ENCODE measurements at places on chromosomes 7 and 10. TPM values are rescaled to one million over a fixed set of nuclear protein-coding genes. Genes with fewer than 3 reads are reported as not detected.

GRCh38 chr7:68511281-68511680 is 1087.0 kb upstream of the AUTS2 start:
- no peak overlapping the region for H3K4me3 ChIP-seq
- no peak for DNase-seq
- no peaks in the 10 kb centered on the region for H3K27me3 ChIP-seq
- H3K36me3 ChIP-seq, result no peaks in the 10 kb centered on the region
- H3K27ac ChIP-seq, result no peak overlapping the region

DNA sequence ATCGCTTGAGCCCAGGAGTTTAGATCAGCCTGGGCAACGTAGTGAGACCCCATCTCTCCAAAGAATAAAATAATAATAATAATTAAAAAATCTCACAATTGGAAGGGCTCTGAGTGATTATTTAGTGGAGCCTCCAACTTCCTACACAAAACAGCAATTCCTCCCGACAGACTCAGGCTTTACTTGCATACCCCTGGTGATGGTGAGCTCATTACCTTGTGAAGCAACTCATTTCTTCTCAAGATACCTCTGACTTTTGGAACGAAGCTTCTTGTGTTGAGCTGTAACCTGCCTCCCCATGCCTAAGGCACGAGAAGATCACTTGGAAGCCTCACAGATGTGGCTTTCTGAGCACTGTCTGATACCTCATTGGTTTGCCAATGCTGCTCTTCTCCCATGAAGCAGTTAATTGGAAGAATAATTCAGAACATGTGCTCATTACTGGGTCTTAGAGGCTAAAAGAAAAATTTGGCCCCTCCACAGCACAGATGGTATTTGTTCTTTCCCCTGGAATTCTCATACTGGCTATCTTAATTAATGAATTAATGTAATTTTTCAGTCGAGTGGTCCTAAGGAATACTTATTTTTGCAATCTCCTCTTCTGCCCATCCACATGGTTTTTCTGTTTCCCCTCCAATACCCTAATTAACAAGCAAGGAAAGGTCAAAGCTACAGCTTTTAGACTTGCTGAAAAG is 769.0 kb downstream of the TYW1 start:
- H3K27me3 ChIP-seq, result no peaks in the 10 kb centered on the region
- no peaks in the 10 kb centered on the region for H3K4me1 ChIP-seq
- H3K27ac ChIP-seq, result no peak overlapping the region
- H3K36me3 ChIP-seq, result no peaks in the 10 kb centered on the region
- no peak for DNase-seq
- H3K4me3 ChIP-seq, result no peak overlapping the region

GRCh38 chr10:125868372-125868975 is 12.6 kb downstream of the DHX32 start:
- H3K4me3 ChIP-seq, result no peak overlapping the region
- H3K27ac ChIP-seq, result no peak overlapping the region
- no peaks in the 10 kb centered on the region for H3K27me3 ChIP-seq
- DNase-seq, result peak; percentile 18
- H3K36me3 ChIP-seq, result no peaks in the 10 kb centered on the region

DNA sequence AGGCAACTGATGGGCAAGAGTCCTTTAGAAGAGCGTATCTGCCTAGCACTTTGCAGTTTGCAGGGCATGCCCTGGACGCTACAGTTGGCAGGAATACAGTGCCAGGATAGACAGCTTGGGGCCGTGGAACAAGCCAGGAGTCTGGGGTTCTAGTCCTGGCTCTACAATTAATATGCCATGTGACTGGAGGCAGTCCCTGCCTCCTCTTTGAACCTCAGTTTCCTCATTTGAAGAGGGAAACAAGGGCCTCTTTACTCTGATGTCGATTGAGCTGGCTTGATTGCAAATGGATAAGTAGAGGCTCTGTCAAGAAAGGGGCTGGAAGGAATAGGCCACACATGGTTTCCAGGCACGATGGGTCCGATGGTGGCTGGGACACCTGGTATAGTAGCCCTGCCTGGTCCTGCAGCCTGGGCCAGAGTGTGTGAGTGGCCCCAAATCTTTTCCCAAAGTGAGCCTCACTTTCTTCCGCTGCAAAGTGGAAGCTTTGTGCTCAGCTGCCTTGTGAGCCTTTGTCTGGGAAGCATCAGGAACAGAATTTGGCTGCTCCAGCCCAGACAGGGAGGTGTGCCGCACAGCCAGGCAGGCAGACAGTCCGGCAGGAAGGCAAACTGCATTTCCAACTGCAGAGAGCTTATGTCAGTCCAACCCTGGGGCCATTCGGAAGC is 111.4 kb upstream of the PPIF start:
- no peak overlapping the region for H3K4me3 ChIP-seq
- H3K36me3 ChIP-seq, result no peaks in the 10 kb centered on the region
- no peak overlapping the region for H3K27ac ChIP-seq

Gene TMEM213
- total RNA-seq, result not detected

Gene TRAPPC14
- 15.7 TPM for total RNA-seq

GRCh38 chr7:37756797-37757551 is 73.4 kb downstream of the GPR141 start:
- DNase-seq, result no peak
- H3K4me1 ChIP-seq, result no peaks in the 10 kb centered on the region
- no peaks in the 10 kb centered on the region for H3K36me3 ChIP-seq
- H3K4me3 ChIP-seq, result no peak overlapping the region

DNA sequence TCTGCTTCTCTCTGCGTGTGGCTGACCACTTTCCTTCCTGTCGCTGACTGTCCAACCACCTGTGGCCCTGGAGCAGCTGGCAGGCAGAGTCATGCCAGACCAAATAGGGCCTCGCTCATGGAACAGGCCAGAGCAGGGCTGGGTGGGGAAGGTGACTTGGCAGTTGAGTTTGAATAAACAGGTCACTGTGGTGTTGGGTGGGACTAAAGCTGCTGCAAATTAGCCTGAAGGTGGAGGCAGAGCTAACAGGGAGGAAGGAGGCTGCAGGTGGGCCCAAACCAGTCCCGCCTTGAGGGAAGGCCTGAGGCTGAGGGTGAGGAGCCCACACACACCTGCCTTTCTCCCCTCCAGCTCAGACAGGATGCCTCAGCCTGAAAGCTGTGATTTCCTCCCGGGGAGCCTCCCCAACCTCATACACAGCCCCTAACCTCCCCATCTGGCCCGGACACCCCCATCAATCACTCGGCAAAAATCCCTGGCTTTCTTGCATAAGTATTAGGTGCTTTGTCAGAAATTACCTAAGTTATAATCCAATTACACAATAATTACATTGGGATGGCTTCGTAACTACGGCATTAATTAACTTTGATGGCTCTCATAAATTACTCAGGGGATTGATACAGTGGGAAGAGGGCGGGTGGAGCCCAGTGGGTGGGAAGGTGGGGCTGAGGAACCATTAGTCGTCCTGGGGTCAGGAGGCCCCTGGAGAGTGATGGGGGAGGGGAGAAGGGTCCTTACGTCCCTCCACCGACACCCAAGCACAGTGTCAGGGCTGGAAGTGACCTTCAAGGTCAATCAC is 97.7 kb upstream of the PCBD1 start:
- H3K4me3 ChIP-seq, result no peak overlapping the region
- H3K27ac ChIP-seq, result no peak overlapping the region
- no peaks in the 10 kb centered on the region for H3K27me3 ChIP-seq

GRCh38 chr7:50508471-50508943 is 56.7 kb downstream of the DDC start:
- peaks cover 6% of the 10 kb centered on the region for H3K27me3 ChIP-seq
- no peaks in the 10 kb centered on the region for H3K36me3 ChIP-seq
- H3K4me1 ChIP-seq, result no peaks in the 10 kb centered on the region
- H3K4me3 ChIP-seq, result no peak overlapping the region
- DNase-seq, result no peak
- no peak overlapping the region for H3K27ac ChIP-seq

DNA sequence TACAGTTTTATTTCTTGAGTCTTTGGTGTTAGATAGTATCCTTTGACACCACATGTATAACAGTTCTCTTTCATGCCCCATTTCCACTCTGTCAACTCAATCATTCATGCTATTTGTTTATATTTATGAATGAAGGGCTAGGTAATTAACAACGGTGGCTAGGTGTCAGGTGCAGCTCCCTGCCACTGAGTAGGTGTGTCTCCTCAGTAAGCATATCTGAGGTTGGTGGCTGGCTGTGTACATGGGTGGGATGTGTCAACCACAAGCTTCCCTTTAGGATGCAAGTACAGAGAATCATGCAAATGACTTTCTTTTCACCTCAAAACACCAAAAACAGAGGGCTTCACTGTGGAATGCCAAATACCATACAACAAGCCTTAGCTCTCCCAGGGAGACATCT is 83.4 kb downstream of the ZNF365 start:
- H3K36me3 ChIP-seq, result no peaks in the 10 kb centered on the region
- peaks cover 4% of the 10 kb centered on the region for H3K27me3 ChIP-seq
- no peak overlapping the region for H3K27ac ChIP-seq
- H3K4me1 ChIP-seq, result peaks cover 16% of the 10 kb centered on the region
- no peak overlapping the region for H3K4me3 ChIP-seq

DNA sequence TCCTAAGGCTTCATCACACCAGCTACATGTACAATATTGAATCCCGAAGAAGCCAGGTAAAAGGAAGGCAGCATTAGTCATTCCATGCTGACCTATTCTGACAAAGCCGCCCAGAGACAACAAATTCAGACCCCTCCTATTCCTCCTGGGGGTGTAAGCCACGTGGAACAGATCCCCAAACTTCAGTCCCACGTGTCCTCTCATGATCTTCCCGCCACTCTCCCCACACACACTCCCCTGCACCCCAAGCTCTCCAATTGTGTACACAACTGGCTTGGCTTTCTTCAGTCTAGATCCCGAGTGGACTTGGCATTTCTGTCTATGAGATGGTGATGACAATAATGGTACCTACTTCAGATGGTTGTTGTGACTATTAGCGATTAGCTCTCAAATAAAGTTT is 8.6 kb downstream of the PDE6C start:
- no peaks in the 10 kb centered on the region for H3K36me3 ChIP-seq
- H3K27me3 ChIP-seq, result peaks cover 2% of the 10 kb centered on the region
- DNase-seq, result no peak
- H3K4me1 ChIP-seq, result no peaks in the 10 kb centered on the region
- no peak overlapping the region for H3K27ac ChIP-seq
- H3K4me3 ChIP-seq, result no peak overlapping the region

DNA sequence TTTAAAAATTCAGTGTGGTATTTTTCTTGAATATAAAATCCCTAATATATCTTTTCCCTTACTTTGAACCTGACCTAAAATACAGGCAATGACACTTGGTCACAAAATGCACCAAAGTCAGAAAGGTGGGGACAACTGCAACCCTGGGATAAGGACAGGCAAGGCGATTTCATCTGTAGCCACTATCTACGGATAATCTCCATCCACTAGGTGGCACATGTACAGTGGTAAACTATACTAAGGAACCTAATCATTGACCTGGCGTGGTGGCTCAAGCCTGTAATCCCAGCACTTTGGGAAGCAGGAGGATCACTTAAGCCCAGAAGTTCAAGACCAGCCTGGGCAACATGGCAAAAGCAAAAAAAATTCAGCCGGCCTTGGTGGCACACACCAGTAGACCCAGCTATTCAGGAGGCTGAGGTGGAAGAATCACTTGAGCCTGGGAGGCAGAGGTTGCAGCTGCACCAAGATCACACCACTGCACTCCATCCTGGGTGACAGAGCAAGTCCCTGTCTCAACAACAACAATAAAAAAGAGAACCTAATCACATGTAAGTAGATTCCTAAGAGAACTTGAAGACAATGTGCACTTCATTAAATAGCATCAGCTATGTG is 98.9 kb downstream of the KMT2C start:
- peaks cover 48% of the 10 kb centered on the region for H3K4me1 ChIP-seq
- H3K36me3 ChIP-seq, result peaks cover 8% of the 10 kb centered on the region
- peak overlapping the region; percentile 55 for H3K4me3 ChIP-seq
- H3K27me3 ChIP-seq, result no peaks in the 10 kb centered on the region
- peak; percentile 21 for DNase-seq

GRCh38 chr10:72285972-72286521 is 12.3 kb downstream of the DDIT4 start:
- no peak for DNase-seq
- H3K36me3 ChIP-seq, result no peaks in the 10 kb centered on the region
- H3K27ac ChIP-seq, result peak overlapping the region; percentile 54
- H3K27me3 ChIP-seq, result no peaks in the 10 kb centered on the region
- peaks cover 29% of the 10 kb centered on the region for H3K4me1 ChIP-seq

DNA sequence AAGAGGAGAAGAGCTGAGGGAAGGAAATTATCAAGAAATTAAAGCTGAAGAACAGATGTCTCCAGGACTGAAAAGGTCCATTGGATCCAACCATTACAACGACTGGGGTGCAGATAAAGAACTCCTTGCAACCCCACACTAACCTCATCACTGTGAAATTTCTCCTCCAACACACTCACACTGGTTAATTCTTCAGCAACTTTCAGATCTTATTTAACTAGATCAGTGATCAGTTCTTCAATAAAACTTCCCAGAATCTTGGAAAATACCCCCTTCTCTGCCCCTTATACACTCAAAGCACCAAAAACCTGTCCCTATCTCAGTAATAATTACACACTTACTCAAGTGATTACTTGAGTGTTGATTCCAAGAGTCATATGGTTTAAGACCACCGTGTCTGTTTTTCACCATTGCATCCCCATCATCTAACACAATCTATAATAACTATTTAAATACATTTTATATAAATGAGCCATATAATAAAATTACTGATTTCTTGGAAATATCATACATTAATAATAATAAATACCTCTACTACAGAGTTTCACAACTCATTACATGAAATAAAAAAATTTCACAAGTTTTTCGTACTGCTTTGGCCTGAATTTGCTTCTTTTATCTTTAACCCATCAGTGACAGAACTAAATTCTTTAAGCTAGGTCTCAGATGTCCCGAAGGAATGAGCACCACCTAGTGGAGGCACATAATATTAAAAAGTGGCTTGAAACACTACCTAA is 123.7 kb downstream of the MPP7 start:
- no peaks in the 10 kb centered on the region for H3K27me3 ChIP-seq
- H3K4me3 ChIP-seq, result peak overlapping the region; percentile 70
- peaks cover 37% of the 10 kb centered on the region for H3K4me1 ChIP-seq
- H3K36me3 ChIP-seq, result no peaks in the 10 kb centered on the region
- peak overlapping the region; percentile 91 for H3K27ac ChIP-seq
- peak; percentile 59 for DNase-seq

- H3K27me3 ChIP-seq, result peaks cover 10% of the 10 kb centered on the region
- no peak for DNase-seq
- no peak overlapping the region for H3K27ac ChIP-seq
- peaks cover 4% of the 10 kb centered on the region for H3K4me1 ChIP-seq
These were observed 370.2 kb downstream of the PHF14 start for GRCh38 chr7:11343818-11344413.

DNA sequence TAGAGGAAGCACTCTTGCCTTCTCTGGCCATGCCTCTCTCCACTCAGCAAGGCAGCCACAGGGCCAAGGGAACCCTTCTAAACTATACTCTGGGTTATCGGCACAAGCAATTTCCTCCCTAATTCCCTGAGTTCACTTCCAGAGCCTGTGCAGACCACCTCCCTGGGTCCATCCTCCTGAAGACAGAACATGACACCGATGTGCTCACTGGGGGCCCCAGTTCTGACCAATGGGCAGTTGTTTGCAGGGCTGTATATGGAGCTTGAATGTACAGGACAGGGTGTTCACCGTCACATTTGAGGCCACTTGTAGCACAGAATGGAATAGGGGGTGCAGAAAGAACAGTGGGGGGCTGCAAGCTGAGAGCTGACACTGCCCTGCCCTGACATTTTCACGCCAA is 77.7 kb downstream of the TFEC start:
- DNase-seq, result no peak
- no peaks in the 10 kb centered on the region for H3K4me1 ChIP-seq
- no peaks in the 10 kb centered on the region for H3K36me3 ChIP-seq
- no peaks in the 10 kb centered on the region for H3K27me3 ChIP-seq
- no peak overlapping the region for H3K27ac ChIP-seq

Data from activated CD8-positive, alpha-beta T cell treated with anti-CD3 and anti-CD28 coated beads for 36 hours (primary cell).